Esophagus squamous epithelium (tissue), 5 donors: ENCODE measurements at places on chromosomes 3 and 15.

DNA sequence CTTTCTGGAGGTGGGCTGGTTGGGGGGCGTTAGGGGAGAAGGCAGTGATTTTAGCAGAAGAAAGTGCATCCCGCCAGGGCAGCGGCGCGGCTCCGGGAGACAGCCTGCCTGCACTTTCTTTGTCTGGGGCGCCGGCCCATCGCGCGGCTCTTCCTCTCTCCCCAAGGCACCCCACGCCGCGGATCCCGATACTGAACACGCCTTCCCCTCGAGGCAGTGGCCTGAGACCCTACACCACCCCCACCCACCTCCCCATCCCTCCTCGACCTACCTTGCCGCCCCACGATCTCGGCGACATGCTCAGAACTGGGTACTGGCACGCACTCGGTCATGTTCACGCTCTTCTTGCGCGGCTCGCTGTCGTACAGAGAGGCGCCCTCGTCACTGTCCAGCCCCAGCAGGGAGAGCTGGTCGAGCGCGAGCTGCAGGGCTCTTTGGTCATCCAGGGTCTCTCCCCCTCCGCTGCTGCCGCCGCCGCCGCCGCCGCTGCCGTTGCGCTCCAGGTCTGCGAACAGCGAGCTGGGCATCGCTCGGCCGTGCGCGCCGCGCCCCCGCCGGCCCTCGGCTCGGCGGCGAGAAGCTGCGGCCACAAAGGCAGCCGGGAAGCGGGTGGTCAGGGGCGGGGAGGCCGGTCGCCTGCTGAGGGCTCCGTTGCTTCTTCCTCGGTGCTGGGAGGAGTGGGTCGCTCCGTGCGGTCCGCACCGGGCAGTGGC lies 483 bp downstream of the MEX3B start:
- DNase-seq: no peak

- DNase-seq: no peak
Measured at GRCh38 chr3:194959217-194959616, 273.5 kb downstream of the FAM43A start.

DNA sequence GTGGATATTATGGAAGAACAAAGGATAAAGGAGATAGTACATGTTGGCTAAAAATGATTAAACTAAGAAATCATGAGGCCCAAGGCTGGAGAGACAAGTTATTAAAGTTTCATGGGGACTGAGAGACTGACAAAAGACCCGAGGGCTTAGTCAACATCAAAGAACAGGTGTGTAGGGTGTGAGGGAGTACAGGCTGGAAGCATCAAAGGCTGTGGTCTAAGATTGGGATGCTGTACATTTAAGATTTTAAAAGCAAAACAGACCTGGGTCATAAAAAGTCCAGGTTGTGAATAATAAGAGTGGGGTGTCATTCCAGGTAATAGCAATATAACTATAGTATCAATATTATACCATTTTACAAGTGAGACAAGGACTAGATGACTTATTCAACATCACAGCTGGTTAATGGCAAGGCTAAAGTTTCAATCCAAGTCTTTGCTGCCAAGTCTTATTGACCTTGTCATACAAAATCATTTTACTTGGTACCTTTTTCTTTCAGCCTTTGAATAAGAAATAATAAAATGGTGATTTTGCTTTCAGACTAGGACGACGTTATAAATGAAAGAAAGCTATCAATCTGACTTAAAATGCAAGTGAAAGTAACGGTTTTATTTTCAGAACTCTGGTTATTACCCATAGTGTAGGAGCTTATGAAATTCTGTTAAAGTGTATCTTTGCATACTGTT lies 211.6 kb downstream of the TNIK start:
- DNase-seq: no peak

- DNase-seq: no peak
Measured at GRCh38 chr3:130677343-130677742, 69.3 kb downstream of the PIK3R4 start.

GRCh38 chr3:61600195-61600594 lies 38.8 kb downstream of the PTPRG start:
- no peak for DNase-seq

DNA sequence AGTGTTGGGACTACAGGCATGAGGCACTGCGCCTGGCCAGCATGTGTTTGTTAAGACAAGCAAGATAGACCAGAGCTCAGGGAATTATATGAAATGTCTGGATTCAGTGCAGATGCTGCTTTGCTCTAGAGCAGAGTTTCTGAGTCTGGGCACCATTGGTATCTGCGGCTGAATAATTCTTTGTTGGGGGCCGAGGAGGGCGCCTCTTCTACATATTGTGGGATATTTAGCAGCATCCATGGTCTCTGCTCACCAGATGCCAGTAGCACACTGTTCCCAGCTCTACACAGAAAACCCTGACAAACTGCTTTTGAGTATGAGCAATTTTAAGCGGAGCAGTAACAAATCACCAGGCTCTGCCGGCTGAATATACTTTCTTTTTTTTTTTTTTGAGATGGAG lies 3.6 kb upstream of the LDHAL6B start:
- DNase-seq: no peak

DNA sequence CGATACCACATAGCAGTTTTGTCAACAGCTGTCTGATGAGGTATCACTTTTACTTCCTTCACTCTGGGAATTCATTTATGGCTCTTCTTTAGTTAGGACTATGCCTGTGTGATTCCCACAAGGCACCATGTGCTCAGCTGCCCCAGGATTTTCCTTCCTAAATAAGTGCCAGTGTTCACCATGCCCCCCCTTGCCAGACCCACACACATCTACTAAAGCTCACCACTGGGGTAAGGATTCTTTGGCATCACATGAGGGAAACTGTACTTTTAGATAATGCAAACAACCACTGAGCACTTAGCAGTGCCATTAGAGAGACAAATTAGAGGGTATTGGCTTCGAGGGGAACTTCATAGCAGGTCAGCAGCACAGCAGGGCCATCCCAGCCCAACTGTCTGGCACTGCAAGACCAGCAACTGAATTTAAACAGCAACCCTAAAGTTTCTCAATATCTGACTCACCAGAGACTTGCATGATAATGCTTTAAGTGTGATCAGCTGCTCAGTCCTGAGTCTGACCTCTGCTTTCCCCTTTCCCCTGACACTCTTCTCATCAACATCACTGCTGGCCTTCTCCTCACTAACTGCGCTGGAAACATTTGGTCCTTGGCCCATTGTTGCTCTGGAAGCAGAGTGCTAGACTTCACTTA lies 114.3 kb downstream of the STAC start:
- no peak for DNase-seq

DNA sequence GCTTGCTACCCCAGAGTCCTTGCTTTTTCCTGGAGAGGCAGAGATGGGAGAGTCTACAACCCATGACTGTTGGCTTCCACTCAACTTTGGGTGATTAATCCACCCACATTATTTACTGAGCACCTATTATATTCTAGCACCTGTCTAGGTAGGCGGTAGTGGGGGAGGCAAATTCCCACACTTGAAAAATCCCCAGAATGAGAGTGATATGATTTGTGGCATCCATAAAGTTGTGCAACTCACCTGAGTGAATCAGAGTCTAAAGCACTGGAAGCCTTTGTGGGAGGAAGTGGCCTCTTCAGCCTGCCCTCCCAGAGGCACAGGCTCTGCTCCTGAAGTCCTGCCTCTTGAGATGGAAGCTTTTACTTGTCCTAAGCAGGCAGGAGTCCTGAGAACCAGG lies 40.4 kb upstream of the CTNNB1 start:
- DNase-seq: no peak

GRCh38 chr3:104911376-104911775 lies 455.3 kb upstream of the ALCAM start:
- DNase-seq: no peak

GRCh38 chr15:35507932-35508638 lies 37.9 kb downstream of the DPH6 start:
- DNase-seq: no peak

DNA sequence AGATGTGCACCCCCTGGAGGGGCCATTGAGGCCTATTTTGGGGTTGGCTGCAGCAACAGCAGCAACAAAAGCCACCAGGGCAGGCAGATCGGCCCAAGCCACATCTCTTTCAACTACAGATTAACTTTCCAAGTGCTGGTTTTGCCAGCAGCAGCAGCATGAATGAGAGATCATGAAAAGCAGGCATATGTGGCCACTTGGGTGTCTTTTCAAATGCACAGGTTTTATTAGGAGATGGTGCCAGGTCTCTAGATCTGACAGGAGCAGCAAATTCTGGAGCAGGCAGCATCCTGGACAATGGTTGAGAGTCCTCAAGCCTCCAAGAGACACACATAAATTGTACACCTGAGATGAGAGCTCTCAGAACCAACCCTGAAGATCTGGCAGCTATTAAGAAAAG lies 31.7 kb upstream of the CCDC66 start:
- no peak for DNase-seq

GRCh38 chr3:183378008-183378407 lies 50.4 kb downstream of the MCF2L2 start:
- DNase-seq: no peak

- no peak for DNase-seq
Measured at GRCh38 chr15:75727851-75728715, 15.4 kb upstream of the CSPG4 start.

DNA sequence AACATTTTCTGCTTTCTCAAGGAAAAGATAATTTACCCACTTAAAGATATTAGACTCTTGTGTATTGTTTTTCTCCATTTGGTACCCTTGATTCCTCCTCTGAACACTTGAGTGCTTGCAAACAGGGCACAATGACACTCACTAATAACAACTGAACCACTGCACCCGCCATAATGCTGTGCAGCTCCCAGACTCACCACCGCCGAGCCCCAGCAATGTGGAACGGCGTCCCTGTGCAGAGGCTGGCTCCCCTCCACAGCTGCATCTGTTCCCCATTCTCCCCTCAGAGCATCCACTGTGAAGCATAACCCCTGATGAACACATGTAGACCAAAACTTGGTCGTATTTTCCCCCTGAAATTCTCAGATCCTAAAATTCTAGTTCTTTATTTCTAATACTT lies 276.2 kb upstream of the PLSCR5 start:
- DNase-seq: no peak

DNA sequence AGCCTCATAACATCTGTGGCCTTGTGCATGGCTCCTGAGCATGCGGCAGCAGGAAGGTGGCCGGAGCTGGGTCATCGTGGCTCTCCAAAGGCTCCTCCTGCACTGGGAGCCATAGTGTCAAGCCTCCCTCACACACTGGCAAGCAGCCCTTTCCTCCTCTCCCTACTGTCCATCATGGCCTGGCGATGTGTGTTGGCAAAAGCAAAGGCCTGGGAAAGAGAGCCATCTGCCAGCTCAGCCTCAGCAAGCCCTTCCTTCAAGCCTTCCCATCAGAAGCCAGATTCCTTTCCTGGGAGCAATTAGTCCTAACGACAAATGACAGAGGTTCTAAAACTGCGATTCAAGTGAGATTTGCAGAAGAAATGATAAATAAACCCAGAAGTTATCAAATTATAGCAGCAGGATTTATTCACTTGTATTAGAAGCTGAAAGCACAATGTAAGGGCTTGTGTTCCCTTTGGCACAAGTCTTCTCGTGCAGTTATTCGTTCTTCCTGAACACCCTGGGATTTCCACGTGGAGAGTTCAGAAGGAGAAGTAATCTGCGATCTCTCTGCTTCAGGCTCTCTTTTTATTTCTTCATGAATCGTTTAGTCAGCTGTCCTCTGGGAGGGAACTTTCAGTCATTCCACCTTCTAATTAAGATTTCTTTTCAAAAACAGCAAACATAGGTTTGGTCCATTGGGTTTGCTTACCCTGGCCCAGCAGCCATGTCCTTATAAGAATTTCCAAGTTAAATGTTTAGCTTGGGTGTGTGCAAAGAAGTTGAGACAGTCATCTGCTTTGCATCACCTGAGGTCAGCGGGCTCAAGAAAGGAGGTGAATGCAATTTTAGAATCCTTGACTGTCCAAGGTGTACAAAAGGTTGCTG lies 110.3 kb upstream of the TMC3 start:
- no peak for DNase-seq

- DNase-seq: no peak
Measured at GRCh38 chr15:91257746-91258414, 157.8 kb downstream of the SV2B start.

DNA sequence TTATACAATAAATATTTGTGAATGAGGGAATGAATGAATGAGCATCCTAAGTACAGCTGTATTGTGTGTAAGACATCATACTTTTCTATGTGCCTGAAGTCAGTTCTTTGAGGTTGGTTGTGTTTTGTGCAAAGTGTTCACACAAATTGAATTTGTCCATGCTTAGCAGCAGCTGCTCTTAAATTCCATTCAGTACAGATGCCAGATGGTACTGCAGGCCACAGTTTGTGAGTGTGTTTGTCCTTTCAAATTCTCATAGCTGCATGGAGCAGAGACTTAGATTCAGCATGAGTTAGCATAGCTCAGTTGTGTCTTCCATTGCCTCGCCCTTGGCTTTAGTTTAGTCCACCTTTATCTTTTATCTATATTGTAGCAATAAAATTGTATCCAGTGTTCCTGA lies 3.8 kb upstream of the ZNF385D start:
- no peak for DNase-seq
